ENCODE measurements at places on chromosomes 1 and 21.

DNA sequence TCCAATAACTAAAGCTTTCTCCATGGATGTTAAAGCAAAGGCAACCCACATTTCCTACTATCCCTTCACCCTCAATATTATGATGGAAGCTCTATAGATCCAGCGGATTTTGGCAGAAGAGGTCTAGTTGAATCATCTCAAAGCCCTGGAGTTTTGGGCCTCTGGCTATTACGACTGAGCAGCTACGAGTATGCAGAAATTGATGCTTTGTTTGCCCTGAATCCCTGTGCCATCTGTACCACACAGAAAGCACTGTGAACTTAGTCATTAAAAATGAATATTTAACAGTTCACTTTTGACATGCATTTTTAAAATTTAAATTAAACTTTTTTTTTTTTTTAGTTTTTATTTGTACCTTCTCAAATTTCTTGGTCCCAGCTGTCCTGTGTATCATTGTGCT lies 705.4 kb upstream of the PTBP2 start:
- no peak for DNase-seq

DNA sequence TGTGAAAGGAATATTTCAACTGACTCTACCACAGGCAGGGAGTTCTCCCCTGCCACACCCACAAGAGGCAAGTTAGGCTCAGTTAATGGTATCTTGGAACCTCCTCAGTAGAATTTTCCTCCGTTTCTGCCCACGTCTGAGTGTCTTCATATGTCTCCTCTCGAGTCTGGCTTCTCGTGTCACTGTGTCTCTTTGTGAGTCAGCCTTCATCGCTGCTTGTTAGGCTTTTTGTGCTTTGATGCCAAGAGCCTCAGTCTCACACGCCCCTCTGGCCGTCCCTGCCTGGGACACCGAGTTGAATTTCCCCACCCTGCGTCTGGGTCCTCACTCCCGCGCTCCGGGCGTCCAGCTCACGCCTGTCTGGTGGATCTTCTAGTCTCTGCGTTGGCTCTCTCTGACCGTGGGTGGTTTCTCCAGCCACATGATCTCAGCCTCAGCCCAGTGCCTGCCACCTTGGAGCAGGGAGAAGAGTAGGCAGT lies 125.7 kb upstream of the GADD45A start:
- DNase-seq, result no peak

GRCh38 chr1:205416322-205416721 lies 5.5 kb downstream of the LEMD1 start:
- DNase-seq, result no peak

DNA sequence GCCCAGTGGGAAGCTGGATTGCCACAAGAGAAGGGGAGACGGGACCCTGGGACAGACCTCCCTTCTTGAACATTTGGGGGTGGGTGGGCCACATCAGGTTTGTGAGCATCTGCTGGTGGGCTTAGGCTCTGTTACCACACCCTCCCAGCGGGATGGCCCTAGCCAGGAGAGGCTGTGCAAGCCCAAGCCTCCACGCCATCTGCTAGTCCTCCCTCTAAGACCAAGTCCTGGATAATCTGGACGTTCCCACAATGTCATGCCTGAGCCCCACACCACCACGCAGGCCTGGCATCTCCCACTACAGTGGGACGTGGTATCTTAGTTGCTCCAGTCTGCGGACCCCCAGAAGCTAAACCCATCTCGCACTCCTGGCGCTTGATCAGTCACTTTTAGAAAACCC lies 3.7 kb upstream of the IBA57 start:
- no peak for DNase-seq

GRCh38 chr1:115694805-115695204 lies 53.0 kb downstream of the VANGL1 start:
- DNase-seq, result no peak

DNA sequence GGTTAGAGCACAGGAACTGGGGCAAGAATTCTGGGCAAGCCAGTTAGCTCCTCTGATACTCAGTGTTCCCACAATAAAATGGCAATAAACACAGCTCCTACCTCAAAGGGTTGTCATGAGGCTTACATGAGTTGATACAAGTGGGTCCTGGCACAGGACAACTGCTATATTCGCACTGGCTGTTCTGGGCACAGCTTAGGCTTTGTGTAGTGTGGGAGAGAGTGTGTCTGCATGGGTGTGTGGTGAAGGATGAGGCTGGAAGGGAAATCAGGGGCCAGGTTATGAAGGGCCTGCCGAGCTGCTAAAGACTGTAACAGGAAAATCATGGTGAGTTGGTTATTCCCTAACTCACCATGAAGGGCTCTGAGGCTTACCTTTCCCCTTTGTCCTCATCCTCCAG lies 18.7 kb downstream of the ETV3 start:
- no peak for DNase-seq

- no peak for DNase-seq
These were observed 686.0 kb upstream of the BRINP3 start for GRCh38 chr1:191163621-191164020.

GRCh38 chr1:21524686-21525339 lies 15.6 kb downstream of the ALPL start:
- no peak for DNase-seq

DNA sequence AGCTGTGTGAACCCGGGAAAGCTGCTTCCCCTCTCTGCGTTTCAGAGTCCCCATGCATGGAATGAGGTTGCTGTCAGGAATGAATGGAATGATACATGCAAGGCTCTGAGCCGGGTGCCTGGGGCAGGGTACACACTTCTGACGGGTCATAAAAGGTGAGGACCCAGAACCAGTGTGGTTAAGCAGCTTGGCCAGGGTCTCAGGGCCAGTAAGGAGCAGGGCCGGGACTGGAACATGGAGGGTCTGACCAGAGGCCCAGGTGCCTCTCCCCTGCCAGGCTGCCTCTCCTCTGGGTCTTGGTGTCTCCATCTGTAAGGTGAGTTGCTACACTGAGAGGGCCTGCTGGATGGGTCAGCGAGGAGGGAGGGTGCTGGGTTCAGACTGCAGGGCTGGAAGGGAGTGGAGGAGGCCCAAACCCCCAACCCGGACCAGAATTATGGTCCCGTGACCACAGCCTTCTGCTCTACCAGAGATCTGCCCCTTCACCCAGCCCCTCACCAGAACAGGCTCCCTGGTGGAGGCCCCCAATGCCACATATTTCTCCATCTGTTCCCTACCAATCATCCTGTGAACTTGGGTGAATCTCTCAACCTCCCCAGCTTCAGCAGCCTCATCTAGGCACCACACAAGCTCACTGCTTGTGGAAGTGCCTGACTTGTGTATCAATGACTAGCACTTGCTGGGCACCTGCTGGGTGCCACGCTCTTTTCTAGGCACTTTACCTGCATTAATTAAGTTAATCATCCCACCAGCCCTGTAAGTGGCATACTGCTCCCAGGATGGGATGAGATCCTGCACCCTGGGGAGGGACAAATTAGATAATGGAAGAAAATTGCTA lies 16.2 kb upstream of the LRP8 start:
- no peak for DNase-seq

GRCh38 chr1:35261412-35262120 lies 6.9 kb upstream of the ZMYM4 start:
- no peak for DNase-seq

DNA sequence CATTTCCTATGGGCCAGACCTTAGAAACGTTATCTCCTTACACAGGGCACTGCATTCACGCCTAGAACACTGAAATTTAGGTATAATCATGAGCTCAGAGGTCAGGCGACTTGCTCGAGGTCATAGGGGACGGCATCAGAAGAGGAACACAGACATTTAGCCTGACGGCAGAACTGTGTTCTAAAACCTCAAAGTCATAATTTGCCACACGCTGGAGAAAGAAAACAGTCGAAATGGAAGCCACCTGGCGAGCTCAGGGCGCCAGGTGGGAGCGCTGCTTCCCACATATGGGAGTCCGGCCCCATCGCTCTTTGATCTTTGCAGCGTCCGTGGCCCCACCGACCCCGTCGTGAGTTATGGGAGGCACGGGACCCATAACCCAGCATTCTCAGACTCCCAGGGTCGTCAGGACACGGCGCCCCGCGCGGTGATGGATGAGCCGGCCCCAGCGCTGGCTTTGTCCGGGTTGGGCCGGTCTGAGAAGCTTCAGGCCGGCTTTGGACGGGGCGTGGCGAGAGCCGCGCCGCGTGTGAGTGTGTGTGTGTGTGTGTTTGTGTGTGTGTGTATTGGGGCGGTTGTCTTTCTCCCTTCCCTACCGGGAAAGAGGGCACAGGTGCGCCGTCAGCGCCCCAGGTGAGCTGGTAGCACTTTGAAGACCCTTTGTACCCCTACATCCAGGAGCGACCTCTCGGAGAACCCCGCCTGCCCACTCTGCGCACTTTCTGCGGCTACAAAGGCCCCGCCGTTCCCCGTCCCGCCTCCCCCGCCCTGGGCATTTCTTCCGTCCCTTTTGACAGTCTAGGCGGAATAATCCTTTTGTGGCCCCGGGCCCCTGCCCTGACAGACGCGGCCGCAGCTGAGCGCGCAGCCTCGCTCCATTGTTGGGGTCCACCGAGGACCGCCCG lies 861 bp upstream of the DRAXIN start:
- peak; percentile 52 for DNase-seq

GRCh38 chr1:62964141-62964540 lies 180.2 kb downstream of the ATG4C start:
- no peak for DNase-seq

GRCh38 chr21:37899146-37899545 lies 17.1 kb downstream of the KCNJ6 start:
- no peak for DNase-seq

GRCh38 chr21:44466996-44467858 lies 11.9 kb downstream of the LRRC3 start:
- no peak for DNase-seq

DNA sequence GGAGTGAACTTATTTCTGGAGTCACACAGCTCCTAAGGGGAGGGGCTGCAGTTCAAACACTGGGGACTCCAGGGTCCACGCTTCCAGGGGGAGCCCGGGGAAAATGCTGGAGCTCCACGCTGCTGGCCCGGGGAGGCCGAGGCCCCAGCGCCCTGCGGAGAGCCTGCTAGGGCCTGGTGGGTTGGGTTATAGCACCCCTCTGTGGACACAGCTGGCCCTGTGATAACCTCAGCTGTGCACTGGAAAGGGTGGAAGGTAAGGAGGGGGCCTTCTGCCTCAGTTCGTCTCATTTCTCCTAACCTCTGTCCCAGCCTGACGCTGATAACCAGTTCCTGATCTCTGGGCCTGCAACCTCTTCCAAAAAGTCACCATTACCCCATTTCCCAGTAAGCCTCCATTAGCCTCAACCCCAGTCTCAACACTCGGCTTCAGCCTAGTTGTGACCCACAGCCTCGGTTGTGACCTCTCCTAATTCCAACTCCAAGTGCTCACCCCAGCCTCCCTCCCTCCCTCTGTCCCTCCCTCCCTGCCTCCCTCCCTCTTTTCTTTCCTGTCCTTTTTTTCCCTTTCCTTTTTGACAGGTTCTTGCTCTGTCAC lies 7.1 kb downstream of the NBL1 start:
- DNase-seq, result no peak

DNA sequence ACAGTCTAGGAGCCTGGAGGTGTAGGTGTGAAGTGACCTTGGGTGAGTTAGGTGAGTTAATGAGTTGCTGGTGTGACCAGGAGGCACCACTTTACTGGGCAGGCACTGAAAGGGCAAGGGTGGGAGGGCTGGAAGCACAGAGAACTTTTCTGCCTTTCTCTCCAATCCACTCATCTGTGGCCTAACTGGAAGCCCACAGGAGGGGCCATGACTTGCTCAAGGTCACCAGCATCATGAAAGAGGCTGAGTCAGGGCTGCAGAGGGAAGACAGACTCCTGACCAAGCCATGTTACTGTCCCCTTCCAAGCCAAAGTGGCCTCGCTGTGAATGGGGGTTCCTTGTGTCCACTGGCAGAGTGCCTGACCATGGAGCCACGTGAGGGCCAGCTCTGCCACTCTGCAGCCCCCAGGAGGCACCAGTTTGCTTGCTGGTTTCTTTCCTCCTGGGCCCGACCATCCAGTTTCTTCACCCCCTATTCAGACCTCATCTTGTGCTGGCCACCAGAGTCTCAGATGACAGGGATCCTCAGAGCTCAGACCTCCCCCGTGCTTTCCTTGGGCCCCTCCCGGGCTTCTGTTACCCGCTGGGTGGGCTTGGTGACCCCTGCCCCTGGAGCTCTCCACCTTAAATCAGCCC lies 4.3 kb upstream of the BSND start:
- no peak for DNase-seq

GRCh38 chr1:245589906-245590305 lies 435.1 kb downstream of the KIF26B start:
- DNase-seq, result no peak

DNA sequence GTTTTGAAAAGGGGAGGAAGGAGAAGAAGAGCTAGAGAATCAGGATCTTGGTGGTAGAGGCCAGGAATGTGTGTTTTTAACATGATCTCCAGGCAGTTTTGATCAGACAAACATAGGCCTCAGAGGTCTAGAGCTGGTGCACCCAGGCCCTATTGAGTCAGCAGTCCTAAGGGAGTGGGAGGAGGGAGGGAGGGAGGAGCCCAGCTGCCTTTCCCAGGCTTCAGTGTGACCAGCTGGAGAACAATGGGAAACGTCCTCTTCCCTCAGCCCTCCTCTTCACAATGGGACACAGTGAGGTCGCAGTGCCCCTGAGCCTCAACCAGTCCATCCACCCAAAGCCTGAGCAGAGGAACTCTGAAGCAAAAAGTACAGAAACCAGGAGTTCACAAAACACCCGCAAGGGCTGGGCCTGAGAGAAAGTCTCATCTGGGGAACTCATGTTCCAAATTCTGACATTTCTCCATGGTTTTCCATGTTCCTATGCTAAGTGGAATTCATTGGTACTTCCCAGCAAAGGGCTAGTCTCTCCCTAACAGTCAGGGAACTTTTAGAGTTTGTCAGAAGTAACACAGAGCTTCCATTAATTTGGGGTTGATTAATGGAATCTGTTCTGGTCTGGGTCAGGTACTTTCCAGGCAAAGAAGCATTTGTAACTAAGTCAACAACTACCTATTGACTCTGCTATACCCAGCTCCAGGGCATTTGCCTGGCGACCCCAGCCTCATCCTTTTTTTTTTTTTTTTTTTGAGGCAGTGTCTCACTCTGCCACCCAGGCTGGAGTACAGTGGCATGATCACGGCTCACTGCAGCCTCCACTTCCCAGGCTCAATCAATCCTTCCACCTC lies 37.5 kb downstream of the ELAPOR1 start:
- DNase-seq, result no peak

DNA sequence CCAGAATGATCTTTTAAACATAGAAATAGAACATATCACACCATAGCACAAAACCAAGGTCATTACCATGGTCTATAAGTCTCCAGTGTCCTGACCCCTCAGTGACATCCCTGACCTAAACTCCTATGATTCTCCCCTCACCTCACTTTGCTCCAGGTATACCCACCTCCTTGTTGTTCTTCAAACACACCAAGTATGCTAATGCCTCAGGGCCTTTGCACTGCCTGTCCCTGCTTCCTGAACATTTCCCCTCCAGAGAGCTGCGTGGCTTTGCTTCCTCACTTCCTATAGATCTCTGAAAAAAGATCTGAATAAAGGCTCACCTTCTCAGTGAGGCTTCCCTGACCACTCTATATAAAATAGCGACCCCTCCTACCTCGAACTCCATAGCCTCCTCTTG lies 1.1 kb downstream of the GOLT1A start:
- no peak for DNase-seq

DNA sequence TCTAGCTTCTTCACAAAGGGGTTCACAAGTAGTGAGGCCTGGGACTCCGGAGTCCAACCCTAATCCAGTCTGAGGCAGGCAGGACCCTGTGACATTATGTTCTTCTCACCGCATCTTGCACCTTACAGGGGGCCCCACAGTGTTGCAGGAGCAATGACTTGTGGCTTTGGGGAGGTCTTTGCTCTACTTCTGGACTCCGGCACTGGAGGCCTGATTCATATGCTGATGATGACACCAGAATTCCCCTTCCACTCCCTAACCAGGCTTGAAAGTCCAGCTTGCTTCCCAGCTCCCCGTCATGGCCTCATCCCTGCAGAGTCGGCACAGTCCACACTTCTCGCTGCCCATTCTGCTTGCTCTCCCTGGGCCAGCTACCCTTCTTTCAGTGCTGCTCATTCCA lies 96.3 kb upstream of the SLC44A3 start:
- no peak for DNase-seq
